ENCODE measurements at places on chromosomes 1 and 21.

DNA sequence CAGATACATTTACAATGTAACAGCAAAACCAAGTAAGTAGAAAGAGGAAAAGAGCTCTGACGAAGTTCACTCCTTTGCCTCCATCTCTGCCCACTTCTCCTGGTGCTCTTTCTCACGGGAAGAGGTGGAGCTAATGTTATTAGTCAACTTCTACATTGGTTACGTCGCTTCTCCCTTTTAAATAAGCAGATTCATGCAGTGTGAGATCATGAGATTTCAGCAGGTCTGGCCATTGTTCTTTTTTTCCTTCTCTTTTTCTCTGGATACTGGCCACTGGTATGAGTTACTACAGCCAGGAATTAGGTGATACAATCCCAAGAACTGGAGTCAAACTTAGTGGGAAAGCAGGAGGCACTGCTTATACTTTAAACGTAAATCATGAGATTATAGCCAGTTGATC is 207.1 kb downstream of the AKT3 start:
- no peak for DNase-seq

DNA sequence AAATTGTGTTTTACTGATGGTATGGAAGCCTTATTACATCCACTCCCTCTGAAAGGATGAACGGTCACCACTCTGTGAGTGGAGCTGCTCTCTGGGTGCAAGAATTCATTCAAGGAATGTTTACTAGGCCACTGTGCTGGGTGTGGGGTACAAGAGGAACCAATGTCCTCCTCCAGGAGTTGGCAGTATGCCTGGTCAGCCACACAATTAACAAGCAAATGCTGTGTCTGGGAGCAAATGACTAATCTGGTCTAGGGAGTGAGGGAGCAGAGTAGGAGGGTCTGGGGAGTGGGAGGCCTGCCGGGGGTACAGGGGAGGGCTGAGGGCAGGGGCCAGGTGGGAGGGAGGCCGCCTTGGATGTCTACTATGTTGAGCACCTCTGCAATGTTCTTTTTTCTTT is 27.2 kb upstream of the TDRD10 start:
- DNase-seq = peak; percentile 56

- no peak for DNase-seq
Observed at GRCh38 chr21:34336245-34336644, 27.6 kb upstream of the KCNE2 start.

DNA sequence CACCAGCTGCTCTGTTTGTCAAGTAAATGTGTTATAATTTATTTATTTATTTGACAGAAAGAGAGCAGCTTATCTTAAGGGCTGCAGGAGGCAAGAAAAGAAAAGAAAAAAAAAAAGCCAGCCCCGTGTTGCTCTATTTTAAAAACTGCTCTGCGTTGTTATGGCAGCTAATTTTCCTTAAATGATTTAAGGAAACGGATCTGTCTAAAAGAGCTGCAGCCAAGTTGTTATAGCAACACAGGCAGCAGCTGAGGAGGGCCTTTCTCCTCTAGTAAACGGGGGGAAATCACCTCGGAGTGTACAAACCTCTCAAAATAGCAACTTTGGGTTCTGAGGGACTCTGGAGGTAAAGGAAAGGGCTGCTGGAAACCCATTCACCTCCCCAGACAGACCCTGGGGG is 149.2 kb downstream of the BEND5 start:
- DNase-seq = no peak

DNA sequence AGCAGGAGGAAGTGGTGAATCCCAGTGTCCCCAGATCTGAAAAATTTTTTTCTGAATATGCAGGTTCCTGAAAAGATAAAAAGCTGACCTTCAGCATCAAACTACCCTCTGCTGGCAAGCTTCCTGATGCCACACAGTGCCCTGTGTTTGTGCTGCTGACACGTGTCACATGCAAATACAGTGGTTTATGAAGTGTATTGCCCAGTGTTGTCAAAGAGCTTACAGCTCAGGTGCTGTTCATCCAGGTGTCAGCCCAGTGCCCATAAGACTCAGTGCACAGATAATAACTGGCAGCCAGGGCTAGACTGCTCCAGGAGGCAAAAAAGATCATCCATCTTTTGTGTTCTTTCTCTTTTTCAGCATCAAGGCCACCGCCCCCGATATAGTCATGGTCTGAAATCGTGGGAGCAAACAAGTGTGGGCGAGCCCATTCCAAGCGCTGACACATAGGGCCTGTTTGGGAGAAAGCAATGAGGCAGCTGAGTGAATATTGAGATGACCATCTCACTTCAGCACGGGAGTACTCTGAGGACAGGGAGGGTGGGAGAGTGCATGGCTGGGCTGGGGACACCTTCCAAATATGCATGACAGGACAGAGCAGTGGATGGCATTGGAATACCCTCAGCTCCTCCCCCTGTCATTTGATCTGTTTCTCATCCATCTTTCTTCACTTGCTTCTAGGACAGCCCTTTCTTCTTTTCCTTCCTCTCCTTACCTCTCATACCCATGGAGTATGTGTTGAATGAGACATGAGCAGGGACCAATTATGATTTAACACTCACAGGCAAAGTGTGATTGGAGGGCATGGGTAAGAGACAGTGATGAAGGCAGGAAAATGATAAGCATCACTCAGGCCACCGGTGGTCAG is 6.4 kb upstream of the KCNK1 start:
- DNase-seq = no peak

DNA sequence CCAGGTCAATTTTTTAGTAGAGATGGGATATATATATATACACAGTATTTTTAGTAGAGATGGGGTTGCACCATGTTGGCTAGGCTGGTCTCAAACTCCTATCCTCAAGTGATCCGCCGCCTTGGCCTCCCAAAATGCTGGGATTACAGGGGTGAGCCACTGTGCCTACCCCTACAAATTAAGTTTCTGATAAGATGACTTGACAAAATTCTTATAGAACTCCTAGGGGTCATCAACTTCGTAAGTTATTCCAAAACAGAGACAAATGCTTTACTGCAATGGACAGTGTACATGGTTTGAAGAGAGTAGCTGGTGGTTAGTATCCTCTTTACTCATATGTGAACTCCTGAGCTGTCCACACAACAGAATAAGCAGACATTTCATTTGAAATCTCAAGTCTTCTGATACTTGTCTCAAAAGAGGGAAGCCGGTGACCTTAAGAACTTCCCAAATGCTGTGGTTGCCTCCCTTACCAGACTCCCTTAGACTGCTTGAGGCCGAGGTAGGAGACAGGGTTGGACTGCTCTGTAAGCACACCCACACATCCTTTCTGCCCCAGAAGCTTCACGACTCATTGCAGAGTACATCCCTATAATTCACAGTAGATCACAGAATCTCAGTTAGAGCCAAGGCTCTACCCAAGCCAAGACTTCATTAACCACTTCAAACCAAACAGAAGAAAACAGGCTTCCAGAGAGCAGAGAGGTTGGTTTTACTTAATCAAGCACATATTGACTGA is 244.1 kb upstream of the IRF2BP2 start:
- DNase-seq = peak; percentile 56

- no peak for DNase-seq
Observed at GRCh38 chr21:27380303-27380702, 413.4 kb upstream of the ADAMTS5 start.

GRCh38 chr1:3858231-3858981 is 1.1 kb downstream of the DFFB start:
- peak; percentile 34 for DNase-seq

GRCh38 chr1:247386217-247386616 is 29.8 kb upstream of the NLRP3 start:
- no peak for DNase-seq

DNA sequence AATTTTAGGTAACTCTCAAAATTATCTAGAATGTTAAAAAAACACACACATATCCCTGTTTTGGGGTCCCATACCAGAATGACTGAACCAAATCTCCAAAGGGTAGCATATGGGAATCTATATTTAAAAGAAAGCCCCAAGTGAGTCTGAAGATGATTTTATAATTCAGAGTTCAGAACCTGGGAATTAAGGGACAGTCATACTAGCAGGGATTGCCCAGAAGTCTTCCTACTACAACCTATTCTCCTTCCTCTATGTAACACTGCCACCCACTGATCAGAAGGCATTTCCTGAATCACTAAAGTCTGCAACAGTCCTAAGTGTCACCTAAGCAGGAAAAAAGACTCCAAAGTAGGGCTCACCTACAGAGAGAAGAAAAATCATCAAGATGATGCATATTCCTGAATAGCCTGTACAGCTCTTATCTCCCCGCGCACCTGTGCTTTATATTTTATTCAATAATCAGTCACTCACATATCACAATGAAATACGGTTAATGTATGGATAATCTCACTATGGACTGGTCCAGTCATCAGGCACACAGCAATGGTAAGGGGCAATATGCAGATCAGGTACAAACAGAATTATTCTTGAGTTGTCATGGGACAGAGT is 4.9 kb downstream of the RGS1 start:
- peak; percentile 53 for DNase-seq

DNA sequence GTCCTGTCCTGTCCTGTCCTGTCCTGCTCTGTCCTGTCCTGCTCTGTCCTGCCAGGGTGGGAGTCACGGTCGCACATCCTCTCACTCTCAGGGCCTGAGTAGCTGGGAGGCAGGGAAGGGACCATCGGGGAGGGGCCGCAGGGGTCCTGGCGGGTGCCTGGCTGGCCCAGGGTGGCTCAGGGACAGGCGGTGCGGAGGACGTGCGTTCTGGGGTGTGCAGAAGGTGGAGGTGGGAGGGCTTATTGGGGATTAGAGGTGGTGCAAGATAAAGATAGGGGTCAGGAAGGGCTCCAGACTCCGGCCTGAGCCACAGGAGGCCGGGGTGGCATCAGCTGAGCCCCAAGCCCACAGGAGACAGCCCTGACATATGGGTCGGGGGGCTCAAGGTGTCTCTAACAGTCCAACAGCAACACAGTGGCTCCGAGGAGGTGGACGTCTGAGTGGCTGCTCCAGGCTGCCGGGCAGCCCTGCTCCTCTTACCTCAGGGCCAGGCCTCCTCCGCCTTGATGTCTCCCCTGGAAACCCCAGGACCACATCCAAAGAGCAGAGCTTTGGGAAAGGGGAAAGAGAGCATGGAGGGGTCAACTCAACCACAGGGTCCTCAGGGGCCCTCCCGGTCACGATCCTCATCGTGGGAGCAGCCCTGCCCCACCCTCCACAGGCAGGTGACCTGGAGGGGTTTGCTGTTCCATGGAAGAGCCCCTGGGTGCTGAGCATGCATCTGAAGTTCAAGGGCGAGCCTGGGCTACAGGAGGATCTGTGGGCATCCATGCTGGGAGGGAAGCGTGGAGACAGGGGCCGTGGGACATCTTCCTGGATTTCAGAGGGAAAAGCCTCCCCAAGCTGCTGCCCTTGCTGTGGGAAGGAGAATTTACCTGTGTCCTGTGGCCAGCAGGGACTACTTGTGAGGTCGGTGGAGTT is 39.6 kb upstream of the ADARB1 start:
- no peak for DNase-seq

DNA sequence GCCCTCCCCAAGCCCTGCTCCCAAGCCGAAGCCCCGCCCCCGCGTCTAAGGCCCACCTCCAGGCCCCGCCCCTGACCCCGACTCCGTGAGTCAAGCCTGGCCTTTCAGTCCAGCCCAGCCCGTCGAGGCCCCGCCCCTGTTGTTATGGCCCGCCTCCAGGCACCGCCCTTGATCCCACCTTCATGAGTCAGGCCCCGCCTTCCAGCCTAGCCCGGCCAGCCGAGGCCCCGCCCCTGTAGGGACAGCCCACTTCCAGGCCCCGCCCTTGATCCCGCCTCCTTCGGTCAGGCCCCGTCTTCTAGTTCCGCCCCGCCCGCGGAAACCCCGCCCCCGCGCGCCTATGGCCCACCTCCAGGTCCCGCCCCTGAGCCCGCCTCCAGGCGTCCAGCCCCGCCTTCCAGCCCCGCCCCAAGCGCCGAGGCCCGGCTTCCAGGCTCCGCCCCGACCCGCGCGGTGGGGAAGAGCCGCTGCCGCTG is 247 bp upstream of the DOP1B start:
- peak; percentile 98 for DNase-seq

- DNase-seq = peak; percentile 42
Observed at GRCh38 chr1:28132171-28133167, 44.0 kb downstream of the PTAFR start.

DNA sequence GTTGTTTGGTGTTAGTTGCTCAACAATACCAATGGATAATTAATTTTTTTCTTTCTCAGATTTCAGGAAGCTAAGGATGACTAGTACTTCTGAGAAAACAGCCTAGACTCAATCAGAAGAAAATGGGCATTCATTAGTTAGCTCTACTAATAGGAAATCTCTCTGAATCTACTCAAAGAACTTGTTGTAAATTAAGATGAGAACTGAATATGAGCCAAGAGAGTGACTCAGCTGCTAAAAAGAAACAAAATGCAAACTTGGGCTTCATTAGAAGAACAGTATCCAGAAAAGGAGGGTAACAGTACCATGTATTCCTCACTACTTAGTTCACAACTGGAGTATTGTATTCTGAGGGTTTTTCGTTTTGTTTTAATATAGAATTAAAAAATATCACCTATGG is 12.5 kb downstream of the FOXJ3 start:
- no peak for DNase-seq

GRCh38 chr1:107661158-107661557 is 303.8 kb downstream of the VAV3 start:
- no peak for DNase-seq

- peak; percentile 62 for DNase-seq
Observed at GRCh38 chr1:152461544-152461943, 47.5 kb upstream of the CRNN start.

DNA sequence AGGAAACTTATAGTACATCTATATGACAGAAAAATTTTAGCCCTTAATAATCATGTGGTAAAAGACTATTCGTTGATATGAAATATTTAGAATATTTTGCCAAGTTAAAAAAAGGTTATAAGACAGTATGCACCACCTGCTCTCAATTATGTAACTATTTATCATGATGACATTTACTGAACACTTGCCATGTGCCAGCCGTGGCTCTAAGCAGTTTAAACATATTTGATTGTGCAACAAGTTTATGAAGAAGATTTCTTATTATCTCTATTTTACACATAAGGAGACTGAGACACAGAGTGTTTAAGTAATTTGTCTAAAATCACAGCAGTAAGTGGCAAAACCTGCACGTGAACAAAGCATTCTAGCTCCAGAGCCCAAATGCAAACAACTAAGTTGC is 199.3 kb upstream of the JUN start:
- DNase-seq = no peak

- DNase-seq = no peak
Observed at GRCh38 chr1:99665212-99665611, 19.3 kb downstream of the PALMD start.

DNA sequence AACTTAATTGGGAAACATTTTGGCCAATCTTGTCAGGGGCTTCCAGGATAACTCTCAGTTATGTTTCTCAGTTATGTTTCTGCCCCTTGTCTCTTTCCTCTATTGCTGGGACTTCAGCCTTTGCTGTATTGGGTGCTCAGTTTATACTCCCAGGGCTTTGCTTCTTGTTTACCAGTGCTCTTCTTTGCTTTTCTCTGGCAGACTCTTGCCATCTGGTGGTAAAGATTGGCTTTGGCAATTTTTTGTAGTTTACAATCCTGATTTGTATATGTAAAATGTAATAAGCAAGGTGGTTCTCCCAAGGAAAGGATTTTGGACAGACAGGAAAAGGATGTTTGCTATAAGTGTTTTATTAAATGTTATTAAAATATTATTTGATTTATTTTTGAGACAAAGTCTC is 37.9 kb downstream of the FABP3 start:
- DNase-seq = peak; percentile 75

GRCh38 chr1:25654109-25654660 is 37.6 kb downstream of the MAN1C1 start:
- DNase-seq = no peak

Measured in KBM-7 (cell line).